ENCODE measurements at places on chromosomes 16 and 17.
A peak's percentile ranks its signal among the peaks of the same experiment; 100 is the strongest.

DNA sequence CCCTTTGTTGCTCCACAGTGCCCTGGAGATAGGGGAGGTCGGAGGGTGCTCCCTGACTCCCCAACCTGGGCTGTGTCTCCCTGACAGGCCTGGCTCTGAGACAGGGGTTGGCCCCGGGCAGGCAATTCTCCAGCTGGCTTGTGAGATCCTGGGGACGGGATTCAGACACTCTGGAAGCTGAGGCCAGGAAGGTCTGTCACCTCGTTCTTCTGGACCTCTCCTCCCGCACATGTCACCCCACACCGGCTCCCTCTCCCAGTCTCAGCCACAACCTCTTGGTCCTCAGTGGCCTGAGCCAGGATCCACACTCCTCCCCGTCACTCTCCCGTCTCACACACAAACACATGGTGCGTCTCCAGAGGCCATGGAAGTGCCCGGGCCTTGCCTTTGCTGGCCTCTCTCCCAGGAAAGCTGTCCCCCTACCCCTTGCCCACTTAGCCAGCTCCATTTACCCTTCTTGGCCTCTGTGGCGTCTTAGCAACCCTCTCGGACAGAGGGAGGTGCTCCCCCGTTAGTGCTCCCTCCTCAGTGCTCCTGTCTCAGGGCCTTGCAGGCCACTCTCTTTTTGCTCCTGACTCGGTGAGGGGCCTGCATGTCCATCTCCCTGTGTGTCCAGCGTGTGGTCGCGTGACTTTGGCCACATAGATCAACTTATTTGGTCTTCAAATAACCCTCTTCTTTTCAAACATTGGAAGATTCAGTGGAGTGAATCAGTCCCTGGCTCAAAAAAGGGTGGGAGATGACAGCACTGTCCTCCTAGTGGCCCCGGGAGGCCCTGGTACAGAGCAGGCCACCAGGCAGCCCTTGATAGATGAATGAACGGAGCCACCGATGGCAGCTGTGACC lies 747 bp downstream of the ADGRG3 start:
- DNase-seq: no peak

- DNase-seq: no peak
Measured at GRCh38 chr16:83920894-83921491, 22.1 kb downstream of the MLYCD start.

GRCh38 chr16:86220561-86220960 lies 289.8 kb upstream of the FOXF1 start:
- DNase-seq: no peak

DNA sequence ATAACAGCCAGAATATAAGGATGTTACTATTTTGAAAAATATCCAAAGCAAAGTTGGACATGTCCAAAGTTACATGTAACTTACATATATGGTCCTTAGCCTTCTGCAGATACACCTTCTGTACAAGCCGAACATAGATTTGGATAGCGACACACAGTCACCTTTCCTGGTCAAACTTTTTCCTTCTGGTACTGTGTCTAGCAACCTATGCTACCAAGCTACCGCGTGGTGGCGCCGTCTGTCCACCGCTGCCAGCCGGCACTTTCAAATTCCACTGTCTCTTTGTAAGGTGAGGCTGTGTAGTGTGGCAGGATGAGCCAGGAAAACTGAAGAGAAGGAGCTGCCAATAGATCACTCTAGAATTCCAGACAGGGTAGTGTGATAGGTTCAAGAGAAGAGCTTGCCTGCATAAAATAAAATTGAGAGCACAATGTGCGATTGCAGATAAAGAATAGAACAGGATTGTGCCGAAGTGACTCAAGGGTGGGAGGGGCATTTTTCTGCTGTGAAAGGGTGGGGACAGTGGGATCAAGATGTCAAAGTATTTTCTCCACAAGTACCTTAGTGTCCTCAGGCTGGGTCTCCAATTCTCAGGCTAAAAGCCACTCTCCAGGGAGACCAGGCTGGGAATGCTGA lies 366.9 kb downstream of the SLC39A11 start:
- DNase-seq: peak; percentile 49

DNA sequence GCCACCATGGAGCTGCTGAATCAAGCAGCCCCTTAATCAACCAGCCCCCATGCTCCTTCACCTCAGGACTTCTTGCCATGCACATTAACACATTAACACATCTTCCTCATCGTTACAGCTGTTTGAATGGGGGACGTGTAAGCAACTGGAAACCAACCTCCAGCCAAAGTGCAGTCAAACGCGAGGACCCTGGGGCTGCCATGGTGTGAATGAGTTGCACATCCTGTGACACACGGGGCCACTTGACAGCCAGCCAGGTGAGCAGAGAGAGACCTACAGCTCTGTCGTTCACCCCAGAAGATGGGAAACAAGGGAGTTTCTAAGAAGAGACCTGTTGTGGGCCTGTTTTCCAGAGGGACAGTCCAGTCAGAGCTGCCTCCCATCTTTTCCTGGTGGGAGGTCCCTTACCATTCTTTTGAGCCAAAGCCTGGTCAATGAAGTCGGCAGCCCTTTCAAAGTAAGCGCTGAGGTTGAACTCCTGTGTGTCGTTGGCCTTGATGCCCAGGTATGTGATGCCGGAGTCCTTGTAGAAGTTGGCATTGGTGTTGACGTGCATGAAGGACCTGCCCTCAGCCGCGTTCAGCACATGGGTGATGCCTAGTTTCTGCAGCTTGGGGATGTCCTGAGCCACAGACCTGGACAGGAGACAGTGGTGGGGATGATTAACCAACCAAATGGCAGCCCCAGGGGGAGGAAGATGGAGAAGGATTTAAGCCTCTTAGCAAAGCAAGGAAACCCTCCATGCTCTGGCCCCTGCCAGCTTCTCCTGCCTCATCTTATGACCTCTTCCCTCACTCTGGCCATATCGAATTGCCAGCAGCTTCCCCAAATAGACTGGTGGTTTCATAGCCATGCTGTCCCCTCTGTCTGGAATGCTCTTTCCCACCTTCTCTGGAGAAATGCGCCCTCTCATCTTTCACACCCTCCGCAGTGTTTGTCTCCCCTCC lies 4.2 kb downstream of the DUSP3 start:
- no peak for DNase-seq

DNA sequence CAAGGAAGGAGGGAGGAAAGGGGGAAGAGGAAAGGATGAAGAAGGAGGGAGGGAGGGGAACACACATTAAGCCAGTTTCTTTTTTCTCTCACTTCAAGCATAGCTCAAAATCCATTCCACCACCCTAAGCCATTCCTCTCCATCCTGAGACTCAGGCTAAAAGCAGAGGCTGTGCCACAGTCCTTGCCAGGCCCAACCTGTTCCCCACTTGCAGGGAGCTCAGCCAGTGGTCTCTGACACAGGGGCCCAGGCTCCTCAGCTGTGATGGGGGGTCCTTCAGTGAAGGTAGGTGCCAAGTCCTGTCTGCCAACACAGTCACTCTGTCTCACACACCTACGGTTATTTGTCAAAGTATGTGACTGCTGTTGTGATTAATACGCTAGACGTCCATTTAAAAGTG lies 44.6 kb downstream of the SDK2 start:
- no peak for DNase-seq

All from CD4-positive, alpha-beta T cell treated with Interleukin-21 for 1 hour (primary cell).